ENCODE measurements at places on chromosomes 5 and 9.

GRCh38 chr5:157576678-157577077 lies 1.1 kb upstream of the ADAM19 start:
- DNase-seq = no peak

DNA sequence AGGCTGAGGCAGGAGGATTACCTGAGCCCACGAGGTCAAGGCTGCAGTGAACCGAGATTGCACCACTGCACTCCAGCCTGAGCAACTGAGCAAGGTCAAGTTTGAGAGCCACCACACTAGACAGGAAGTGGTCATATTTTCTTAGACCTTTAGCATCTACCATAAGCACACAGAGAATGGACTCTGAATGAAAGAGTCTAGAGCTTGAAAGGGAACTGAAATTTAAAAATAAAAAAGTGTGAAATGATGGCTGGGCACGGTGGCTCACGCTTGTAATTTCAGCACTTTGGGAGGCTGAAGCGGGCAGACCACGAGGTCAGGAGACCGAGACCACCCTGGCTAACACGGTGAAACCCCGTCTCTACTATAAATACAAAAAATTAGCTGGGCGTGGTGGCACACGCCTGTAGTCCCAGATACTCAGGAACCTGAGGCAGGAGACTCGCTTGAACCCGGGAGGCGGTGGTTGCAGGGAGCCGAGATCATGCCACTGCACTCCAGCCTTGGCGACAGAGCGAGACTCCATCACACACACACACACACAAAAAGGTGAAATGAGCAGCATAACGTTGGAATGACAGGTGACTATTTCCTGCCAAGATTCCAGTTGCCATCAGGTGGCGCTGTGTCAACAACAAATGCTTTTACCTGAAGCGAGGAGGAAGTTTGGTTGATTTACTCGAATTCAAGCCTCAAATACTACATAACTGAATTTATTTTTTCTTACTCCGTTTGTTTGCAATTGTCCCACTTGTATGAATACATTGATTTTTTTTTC lies 21.3 kb upstream of the AK3 start:
- peak; percentile 61 for DNase-seq

DNA sequence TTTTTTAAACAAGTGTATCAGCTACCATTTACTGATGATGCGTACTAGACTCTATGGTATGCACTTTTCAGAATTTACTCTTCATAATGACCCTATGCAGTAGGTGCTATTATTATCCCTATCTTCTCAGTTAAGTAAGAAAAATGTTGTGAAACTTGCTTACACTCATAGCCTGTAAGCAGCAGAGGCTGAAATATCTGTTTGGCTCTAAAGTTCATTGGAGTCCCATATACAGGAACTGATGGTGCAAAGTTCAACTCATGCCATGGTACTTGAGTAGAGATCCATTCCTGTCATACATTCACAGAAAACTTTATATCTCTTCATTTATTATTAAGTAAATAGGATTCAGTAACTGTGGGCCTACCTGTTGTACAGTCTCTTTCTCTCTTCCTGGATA lies 41.4 kb upstream of the CCDC112 start:
- no peak for DNase-seq

DNA sequence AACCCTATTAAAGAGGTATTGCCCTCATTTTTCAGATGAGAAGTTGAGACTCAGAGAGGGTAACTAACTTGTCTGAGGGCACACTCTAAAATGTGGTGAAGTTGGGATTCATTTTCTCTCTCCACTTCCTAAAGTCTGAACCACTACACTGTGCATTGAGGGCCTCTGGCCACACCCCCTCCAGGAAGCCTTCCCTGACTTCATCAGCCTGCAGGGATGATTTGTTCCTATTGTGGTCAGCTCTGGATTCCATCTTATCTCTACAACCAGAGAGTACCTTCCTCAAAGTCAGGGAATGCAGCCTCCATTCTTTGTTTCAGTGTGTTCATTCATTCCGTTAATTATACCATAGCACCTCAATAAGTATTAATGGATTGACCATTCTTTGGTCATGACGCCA lies 356.0 kb upstream of the PANK3 start:
- no peak for DNase-seq

DNA sequence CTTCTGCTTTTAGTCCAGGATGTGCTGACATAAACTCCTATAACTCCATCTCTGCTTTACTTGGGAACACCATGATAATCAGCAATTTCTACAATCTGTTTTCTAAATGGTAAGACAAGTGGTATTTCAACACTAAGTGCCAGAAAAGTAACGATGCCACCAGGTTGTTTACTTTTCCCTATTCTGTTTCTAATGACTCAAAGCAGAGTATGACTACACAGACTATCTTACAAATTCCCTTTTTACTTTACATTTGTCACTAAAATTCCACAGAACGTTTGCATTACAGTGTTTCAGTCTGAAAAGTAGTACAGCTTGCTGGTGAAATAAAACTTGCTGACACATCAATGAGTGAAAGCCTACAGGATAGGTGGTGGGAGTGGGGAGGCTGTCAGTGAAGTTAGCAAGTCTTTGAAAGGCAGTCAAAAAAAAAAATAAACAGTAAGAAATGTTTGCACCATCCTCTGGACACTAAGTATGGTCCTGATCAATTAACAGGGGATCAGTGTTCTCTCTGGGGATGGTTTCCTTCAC lies 186.5 kb downstream of the LURAP1L start:
- DNase-seq = no peak

DNA sequence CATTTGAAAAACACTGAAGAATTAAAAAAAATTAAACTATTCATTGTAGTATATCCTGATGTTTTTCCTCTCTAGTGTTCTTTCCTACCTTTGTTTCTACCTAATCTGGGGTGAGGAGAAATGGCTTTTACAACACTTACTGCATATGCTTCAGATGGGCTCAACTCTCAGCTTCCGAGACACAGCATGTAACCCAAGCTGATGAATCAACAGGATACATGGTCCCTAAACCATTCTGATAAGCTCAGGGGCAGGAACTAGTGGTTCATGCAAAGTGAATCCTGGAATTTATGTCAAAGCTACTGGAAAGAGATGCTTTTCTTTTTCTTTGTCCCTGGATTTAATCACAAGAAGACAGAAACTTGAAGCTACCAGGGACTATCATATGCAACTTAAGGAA lies 672.5 kb upstream of the RORB start:
- no peak for DNase-seq

GRCh38 chr5:161093100-161093499 lies 241.1 kb upstream of the ATP10B start:
- DNase-seq = no peak

GRCh38 chr9:136551401-136552116 lies 5.7 kb upstream of the NOTCH1 start:
- DNase-seq = no peak

All from effector CD8-positive, alpha-beta T cell (primary cell).